Endothelial cell (in vitro differentiated cells): ENCODE measurements at places on chromosomes 3 and 15.

GRCh38 chr15:40567111-40567510 lies 2.0 kb upstream of the RPUSD2 start:
- no peak for DNase-seq
- H3K27ac ChIP-seq = no peak overlapping the region
- H3K4me3 ChIP-seq = no peak overlapping the region
- H3K4me1 ChIP-seq = peaks cover 26% of the 10 kb centered on the region
- no peaks in the 10 kb centered on the region for H3K36me3 ChIP-seq

DNA sequence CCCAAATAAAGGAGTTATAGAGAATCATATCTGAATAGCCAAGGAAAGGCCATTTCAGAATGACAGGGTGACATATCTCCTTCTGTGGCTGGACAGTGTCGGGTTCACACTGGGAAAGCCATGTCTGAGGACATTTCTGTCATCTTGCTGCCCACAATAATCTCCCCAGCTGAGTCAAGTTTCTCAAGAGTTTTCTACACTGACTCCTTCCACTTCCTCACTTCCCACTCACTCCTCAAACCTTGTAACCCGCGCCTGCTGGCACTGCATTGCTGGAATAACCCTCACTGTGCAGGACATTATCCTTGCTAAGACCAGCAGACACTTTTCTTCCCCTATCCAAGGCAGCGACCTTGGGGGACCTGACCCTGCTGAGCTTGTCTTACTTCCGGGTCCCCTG lies 5.3 kb upstream of the INSYN1 start:
- DNase-seq = no peak
- H3K27me3 ChIP-seq = peaks cover 11% of the 10 kb centered on the region
- H3K4me3 ChIP-seq = no peak overlapping the region
- H3K4me1 ChIP-seq = peaks cover 10% of the 10 kb centered on the region
- no peak overlapping the region for H3K27ac ChIP-seq

GRCh38 chr3:176005564-176005963 lies 1146.4 kb downstream of the NAALADL2 start:
- H3K27ac ChIP-seq = no peak overlapping the region
- no peak for DNase-seq
- H3K4me3 ChIP-seq = no peak overlapping the region
- peaks cover 2% of the 10 kb centered on the region for H3K4me1 ChIP-seq

DNA sequence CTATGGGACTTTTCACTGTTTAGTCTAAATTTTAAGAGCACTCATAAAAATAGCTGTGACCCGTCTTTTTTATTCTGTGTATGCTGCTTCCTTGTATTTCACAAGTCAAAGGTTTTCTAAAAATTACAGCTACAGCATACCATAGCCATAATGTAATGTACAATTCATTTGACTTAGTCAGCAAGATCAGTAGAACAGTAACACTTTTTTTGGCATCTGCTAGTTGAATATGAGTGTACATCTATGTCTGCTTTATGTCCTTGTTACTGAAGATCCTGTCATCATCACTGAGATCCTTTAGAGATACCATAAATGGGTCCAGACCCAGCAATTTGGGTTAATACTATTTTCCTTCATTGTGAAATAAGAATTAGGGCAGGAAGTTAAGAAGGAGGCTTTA lies 42.2 kb downstream of the CMSS1 start:
- H3K4me1 ChIP-seq = no peaks in the 10 kb centered on the region
- H3K36me3 ChIP-seq = peaks cover 9% of the 10 kb centered on the region
- no peak overlapping the region for H3K4me3 ChIP-seq
- no peak overlapping the region for H3K27ac ChIP-seq

- no peak for DNase-seq
- H3K27ac ChIP-seq = no peak overlapping the region
- no peaks in the 10 kb centered on the region for H3K36me3 ChIP-seq
- H3K27me3 ChIP-seq = no peaks in the 10 kb centered on the region
These were observed 239.3 kb downstream of the EPHB1 start for GRCh38 chr3:135034291-135034768.

DNA sequence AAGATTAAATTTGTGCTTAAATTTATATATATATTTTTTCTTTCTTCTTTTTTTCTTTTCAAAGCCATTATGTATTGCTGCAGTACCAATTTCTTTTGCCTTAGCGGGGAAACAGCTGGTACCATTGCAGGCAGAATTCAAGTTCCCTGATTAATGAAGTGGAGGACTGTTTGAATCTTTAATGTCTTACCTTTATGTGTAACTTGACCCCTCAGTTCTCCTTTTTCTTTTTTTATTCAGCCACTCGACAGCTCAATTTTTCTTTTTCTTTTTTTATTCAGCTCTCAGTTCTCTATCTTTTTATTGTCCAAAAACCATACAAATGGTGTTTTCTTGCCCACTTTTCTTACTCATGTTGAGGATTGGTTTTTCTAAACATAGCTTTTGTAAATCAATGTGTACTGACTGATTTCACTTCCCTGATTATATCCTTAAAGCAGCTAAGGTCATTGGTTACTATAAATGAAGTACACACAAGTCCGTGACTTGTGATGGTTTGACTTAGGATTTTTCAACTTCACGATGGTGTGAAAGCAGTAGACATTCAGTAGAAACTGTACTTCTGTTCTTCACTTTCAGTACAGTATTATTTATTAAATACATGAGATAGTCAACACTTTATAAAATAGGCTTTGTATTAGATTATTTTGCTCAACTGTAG lies 22.8 kb downstream of the ATP2C1 start:
- H3K27ac ChIP-seq = no peak overlapping the region
- H3K27me3 ChIP-seq = peaks cover 2% of the 10 kb centered on the region
- peaks cover 9% of the 10 kb centered on the region for H3K36me3 ChIP-seq
- no peak overlapping the region for H3K4me3 ChIP-seq
- peaks cover 5% of the 10 kb centered on the region for H3K4me1 ChIP-seq

- H3K4me3 ChIP-seq = no peak overlapping the region
- DNase-seq = no peak
- no peak overlapping the region for H3K27ac ChIP-seq
- peaks cover 5% of the 10 kb centered on the region for H3K36me3 ChIP-seq
- no peaks in the 10 kb centered on the region for H3K4me1 ChIP-seq
These were observed 83.4 kb downstream of the ATP1B3 start for GRCh38 chr3:141959589-141960554.

- H3K27me3 ChIP-seq = no peaks in the 10 kb centered on the region
- H3K4me3 ChIP-seq = no peak overlapping the region
- H3K27ac ChIP-seq = no peak overlapping the region
- peaks cover 6% of the 10 kb centered on the region for H3K4me1 ChIP-seq
- DNase-seq = no peak
These were observed 5.4 kb downstream of the GDPGP1 start for GRCh38 chr15:90239371-90239770.

GRCh38 chr3:176911579-176911978 lies 285.7 kb downstream of the TBL1XR1 start:
- no peak overlapping the region for H3K27ac ChIP-seq
- no peaks in the 10 kb centered on the region for H3K4me1 ChIP-seq
- H3K4me3 ChIP-seq = no peak overlapping the region
- no peaks in the 10 kb centered on the region for H3K27me3 ChIP-seq
- DNase-seq = no peak

DNA sequence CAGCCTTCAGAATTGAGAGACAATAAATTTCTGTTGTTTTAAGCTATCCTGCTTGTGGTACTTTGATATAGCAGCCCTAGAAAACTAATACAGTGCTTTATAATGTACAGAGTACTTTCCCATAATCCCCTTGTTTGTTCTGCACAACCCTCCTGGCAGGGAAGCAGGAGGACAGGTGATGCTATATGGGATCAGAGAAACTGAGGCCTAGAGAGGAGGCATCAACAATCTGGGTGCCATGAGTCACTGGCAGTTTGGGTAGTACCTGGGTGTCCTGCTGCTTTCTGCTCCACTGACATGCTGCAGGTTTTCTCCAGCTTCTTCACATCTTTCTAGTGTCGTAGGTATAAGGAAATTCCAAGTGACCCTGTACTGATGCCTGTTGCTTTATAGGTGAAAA lies 55.0 kb downstream of the CTDSPL start:
- peaks cover 35% of the 10 kb centered on the region for H3K4me1 ChIP-seq
- H3K27ac ChIP-seq = no peak overlapping the region
- no peak for DNase-seq
- H3K36me3 ChIP-seq = peaks cover 10% of the 10 kb centered on the region
- peaks cover 8% of the 10 kb centered on the region for H3K27me3 ChIP-seq

GRCh38 chr3:194212161-194212844 lies 76.4 kb downstream of the HES1 start:
- no peak for DNase-seq
- no peak overlapping the region for H3K4me3 ChIP-seq
- no peak overlapping the region for H3K27ac ChIP-seq
- H3K4me1 ChIP-seq = peaks cover 17% of the 10 kb centered on the region
- H3K27me3 ChIP-seq = no peaks in the 10 kb centered on the region
- H3K36me3 ChIP-seq = no peaks in the 10 kb centered on the region

- H3K4me1 ChIP-seq = no peaks in the 10 kb centered on the region
- H3K36me3 ChIP-seq = no peaks in the 10 kb centered on the region
- H3K27me3 ChIP-seq = no peaks in the 10 kb centered on the region
- DNase-seq = no peak
- no peak overlapping the region for H3K4me3 ChIP-seq
- no peak overlapping the region for H3K27ac ChIP-seq
These were observed 661.2 kb upstream of the NR2F2 start for GRCh38 chr15:95669146-95669922.

DNA sequence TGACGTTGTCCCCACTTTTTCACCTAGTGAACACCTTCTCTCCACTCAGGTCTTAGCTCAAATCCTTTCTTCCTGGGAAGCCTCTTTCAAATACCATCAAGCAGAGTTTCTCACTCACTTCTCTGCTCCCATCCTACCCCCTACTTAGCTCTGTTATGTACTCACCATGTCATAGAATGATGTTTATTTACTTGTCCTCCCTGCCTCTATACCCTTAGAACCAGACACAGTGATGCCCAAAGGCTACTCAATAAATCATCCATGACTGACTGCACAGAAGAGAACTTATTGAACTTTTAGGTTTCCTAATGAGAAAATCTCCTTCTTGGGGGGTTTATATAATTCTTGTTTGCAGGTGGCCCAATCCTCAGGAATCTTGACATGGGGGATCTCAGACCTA lies 154.2 kb downstream of the SSR3 start:
- no peak for DNase-seq
- no peak overlapping the region for H3K4me3 ChIP-seq
- no peaks in the 10 kb centered on the region for H3K4me1 ChIP-seq
- H3K36me3 ChIP-seq = no peaks in the 10 kb centered on the region
- H3K27ac ChIP-seq = no peak overlapping the region

- peak; percentile 17 for DNase-seq
- no peak overlapping the region for H3K4me3 ChIP-seq
- H3K27me3 ChIP-seq = peaks cover 2% of the 10 kb centered on the region
- peaks cover 21% of the 10 kb centered on the region for H3K4me1 ChIP-seq
These were observed 5.1 kb upstream of the KLHL6 start for GRCh38 chr3:183560607-183561006.

GRCh38 chr15:67048281-67049279 lies 16.8 kb upstream of the SMAD3 start:
- peaks cover 9% of the 10 kb centered on the region for H3K4me1 ChIP-seq
- peaks cover 3% of the 10 kb centered on the region for H3K27me3 ChIP-seq
- DNase-seq = no peak

GRCh38 chr3:149969110-149969939 lies 1.4 kb downstream of the PFN2 start:
- peak overlapping the region; percentile 97 for H3K27ac ChIP-seq
- peaks cover 32% of the 10 kb centered on the region for H3K4me1 ChIP-seq
- peak overlapping the region; percentile 93 for H3K4me3 ChIP-seq
- DNase-seq = peak; percentile 55

DNA sequence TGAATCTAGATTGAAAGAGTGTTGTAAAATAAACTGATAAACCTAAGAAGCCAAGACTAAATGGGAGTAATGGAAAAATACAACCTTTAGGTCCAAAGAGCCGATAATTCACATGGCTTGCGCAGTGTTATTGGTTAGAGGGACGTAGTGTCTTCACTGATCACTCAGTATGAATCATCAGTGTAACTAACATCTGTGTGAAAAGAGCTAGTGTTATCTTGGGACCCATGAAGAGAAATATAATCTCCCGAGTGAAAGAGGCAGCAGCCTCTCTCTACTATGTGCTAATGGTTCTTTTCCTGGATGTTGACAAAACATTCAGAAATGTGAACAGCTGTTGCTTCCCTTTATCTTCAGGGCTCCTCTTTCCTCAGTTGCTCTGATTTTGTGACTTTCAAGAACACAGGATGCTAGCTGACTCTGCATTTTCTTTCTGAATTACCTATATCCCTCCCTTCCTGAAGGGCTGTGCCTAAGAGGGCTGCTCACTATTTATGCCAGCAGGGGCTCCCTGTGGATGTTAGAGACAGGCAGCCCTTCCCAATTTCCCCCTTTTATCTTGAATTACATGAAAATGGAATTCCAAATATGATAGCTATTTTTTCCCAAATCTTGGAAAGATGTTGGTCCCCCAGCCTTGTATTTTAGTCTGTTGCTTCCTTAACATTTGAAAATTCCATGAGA lies 128.8 kb downstream of the GRM7 start:
- H3K27ac ChIP-seq = no peak overlapping the region
- no peaks in the 10 kb centered on the region for H3K36me3 ChIP-seq
- DNase-seq = no peak
- no peak overlapping the region for H3K4me3 ChIP-seq

- peaks cover 39% of the 10 kb centered on the region for H3K4me1 ChIP-seq
- H3K4me3 ChIP-seq = peak overlapping the region; percentile 25
- DNase-seq = peak; percentile 39
- H3K27ac ChIP-seq = peak overlapping the region; percentile 84
- peaks cover 1% of the 10 kb centered on the region for H3K36me3 ChIP-seq
These were observed 131.7 kb downstream of the TNIK start for GRCh38 chr3:171328419-171329082.

- no peaks in the 10 kb centered on the region for H3K36me3 ChIP-seq
- no peaks in the 10 kb centered on the region for H3K4me1 ChIP-seq
- no peak overlapping the region for H3K27ac ChIP-seq
- no peak for DNase-seq
- H3K4me3 ChIP-seq = no peak overlapping the region
- H3K27me3 ChIP-seq = no peaks in the 10 kb centered on the region
These were observed 325.4 kb upstream of the AGTR1 start for GRCh38 chr3:148372206-148372875.

DNA sequence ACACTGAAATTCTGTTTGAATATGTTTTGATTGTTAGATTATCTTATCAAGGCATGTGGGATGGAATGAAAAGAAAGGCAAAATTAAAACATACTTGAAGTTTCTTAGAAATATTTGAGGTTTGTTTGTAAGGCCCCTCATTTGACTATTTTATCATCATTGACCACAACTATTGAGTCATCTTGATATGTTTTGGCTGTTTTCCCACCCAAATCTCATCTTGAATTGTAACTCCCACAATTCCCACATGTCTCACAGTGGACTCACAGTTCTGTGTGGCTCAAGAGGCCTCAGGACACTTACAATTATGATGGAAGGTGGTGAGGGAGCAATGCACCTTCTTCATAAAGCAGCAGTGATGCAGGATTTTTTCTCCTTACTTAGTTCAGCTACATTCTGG lies 917.1 kb downstream of the PLOD2 start:
- H3K27ac ChIP-seq = no peak overlapping the region
- H3K27me3 ChIP-seq = no peaks in the 10 kb centered on the region
- no peaks in the 10 kb centered on the region for H3K36me3 ChIP-seq
- no peak for DNase-seq
- no peaks in the 10 kb centered on the region for H3K4me1 ChIP-seq

- H3K36me3 ChIP-seq = peaks cover 54% of the 10 kb centered on the region
- no peaks in the 10 kb centered on the region for H3K27me3 ChIP-seq
- H3K4me1 ChIP-seq = peaks cover 10% of the 10 kb centered on the region
- H3K27ac ChIP-seq = peak overlapping the region; percentile 52
- no peak overlapping the region for H3K4me3 ChIP-seq
These were observed 41.9 kb downstream of the SETD5 start for GRCh38 chr3:9439331-9439730.
